ENCODE measurements at places on chromosomes 7 and 10.

GRCh38 chr7:99098824-99099498, 44.9 kb downstream of the SMURF1 start:
- no peak for DNase-seq

DNA sequence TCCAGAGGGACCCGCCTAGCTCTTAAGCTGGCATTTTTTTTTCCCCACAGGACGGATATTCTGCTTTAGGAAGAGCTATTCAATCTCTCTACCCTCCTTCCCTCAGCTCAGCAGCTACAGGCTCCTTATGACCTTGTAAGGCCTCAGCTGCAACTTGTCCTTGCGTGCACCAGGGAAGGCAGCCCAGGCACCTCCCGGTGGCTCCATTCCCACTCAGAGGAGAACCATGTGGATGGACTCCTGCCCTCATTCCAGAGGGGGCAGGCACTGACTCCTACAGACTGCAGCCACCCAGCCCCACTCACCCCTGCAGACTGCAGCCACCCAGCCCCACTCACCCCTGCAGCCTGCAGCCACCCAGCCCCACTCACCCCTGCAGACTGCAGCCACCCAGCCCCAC, 73.7 kb downstream of the ITIH5 start:
- DNase-seq = no peak

DNA sequence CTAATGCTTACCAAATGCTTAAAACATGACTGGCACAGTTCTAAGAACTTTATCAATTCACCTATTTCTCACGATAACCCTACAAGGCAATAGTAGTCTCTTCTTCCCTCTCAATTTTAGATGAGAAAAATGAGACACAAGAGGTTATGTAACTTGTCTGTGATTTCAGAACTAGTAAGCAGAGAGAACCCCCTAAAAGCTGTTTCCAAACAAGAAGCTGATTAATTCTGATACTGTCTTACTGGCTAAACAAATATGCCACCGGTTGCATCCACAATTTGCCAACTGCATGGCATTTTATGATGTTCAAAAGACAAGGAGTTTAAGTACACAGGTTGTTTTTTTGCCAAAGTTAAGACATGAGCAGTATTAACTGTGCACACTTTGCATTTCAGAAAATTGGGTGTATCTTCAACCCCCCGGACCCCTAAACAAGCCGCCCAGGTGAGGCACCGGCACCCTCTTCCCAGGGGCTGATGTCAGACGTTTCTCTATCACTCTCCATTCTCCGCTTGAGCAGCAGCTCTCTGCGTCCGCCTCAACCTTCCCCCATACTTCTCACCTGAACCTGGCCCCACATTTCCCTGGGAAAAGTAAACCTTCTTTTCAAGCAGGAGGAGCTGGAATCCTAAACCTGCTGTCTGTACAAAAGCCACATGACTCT, 21.7 kb downstream of the RSU1 start:
- no peak for DNase-seq

DNA sequence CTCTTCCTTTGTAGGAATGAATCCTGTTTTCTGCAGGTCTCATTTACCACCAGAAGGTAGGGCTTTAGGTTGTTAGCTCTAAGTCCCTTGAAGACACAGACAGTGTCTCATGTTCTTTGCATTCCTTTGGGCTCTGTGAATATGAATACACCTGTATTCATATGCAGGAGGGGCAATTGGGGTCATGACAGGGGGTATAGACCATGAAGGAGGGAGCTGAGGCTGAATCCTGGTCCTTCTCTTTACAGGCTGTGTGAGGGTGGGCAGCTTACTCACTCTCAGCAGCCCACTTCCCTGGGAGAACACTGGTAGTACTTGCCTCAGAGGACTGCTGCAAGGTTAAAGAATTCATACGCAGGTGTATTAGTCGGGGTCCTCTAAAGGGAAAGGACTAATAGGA, 267.2 kb upstream of the MGMT start:
- DNase-seq = no peak

- peak; percentile 75 for DNase-seq
Observed at GRCh38 chr10:69413221-69413865, 3.4 kb downstream of the TACR2 start.

GRCh38 chr10:10612151-10612550, 405.5 kb upstream of the CELF2 start:
- DNase-seq = no peak

DNA sequence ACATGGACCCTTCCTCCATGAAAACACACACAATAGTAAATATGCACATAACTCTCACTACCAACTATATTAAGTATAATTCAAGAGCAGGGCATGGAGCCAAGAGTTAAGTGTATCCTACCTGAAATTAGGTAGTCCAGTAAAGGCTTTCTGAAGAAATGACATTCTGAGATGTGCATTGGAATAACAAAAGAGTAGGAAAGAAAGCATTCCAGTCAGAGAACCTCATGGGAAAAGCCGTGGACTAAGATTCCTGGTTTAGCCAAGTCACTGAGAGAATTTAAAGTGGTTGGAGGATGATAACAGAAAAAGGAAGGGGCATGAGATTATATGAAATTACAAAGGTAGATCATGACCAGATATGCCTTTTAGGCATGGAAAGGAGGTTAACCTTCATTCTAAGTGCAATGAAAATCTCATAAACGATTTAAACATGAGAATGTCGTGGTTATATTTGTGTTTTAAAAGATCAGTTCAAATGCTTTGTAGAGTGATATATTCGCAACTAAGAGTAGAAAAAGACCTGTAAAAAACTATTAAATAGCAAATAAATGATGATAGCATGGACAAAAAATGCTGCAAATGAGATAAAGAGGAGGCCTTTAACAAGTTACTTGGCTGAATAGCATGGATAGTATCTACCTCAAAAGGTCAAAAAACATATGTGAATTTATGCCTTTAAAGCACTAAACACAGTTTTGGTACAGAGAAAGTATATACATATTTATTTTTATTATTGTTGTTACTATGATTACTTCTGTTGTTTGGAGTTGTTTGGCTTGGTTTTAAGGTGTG, 767.4 kb upstream of the GHITM start:
- DNase-seq = no peak

All from ecto neural progenitor cell (in vitro differentiated cells).